Femur (tissue), 1 donor: ENCODE measurements at places on chromosomes 2 and 18.

DNA sequence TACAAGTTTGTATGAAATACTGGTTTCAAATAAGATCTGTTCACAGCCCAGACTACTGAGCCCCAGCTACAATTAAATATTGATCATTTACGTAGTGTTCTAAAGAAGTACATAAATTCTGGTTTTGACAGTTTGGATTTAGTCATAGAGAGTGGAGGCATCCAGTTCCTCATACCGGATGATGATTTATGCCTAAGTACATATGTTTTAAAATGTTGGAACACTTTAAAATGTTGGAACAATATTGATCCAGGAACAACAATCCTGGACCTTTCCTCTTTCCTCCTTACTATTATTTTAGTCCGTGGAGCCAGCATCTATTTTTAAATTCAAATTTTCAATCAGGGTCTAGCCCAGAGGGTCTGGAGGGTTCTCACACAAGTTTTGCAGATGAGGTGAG is 22.8 kb upstream of the TTN start:
- DNase-seq: no peak

- no peak for DNase-seq
These were observed 43.0 kb upstream of the MGAT4A start for GRCh38 chr2:98773907-98774306.

- DNase-seq: no peak
These were observed 431.3 kb upstream of the SPRED2 start for GRCh38 chr2:65863713-65864112.

GRCh38 chr2:16189029-16189835 is 248.9 kb downstream of the MYCN start:
- no peak for DNase-seq

DNA sequence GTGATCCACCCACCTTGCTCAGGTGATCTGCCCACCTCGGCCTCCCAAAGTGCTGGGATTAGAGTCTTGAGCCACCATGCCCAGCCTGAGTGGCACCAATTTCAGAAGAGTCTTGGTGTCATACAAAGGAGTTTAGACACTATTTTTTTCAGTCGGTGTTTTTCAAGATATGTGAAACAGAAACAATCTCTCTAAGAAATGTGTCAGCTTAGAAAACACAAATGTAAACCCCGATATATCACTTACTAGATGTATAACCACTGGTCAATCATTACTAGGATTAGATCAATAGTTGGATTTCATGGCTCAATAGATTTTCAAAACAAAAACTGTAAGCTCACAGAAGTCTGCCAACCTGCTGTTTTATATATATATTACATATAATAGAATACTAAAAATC is 67.2 kb upstream of the FRZB start:
- no peak for DNase-seq

GRCh38 chr18:55830544-55830943 is 242.6 kb upstream of the TCF4 start:
- no peak for DNase-seq
